Activated CD4-positive, alpha-beta T cell treated with anti-CD3 and anti-CD28 coated beads, Interleukin-2, amount 10 ng/mL, durations not matched to agents 24 days and 14 days (primary cell): ENCODE measurements at places on chromosomes 7 and 10.

- no peak overlapping the region for H3K27ac ChIP-seq
- no peak for DNase-seq
- no peaks in the 10 kb centered on the region for H3K36me3 ChIP-seq
- H3K4me1 ChIP-seq: no peaks in the 10 kb centered on the region
Observed at GRCh38 chr7:118572604-118573003, 348.1 kb downstream of the ANKRD7 start.

DNA sequence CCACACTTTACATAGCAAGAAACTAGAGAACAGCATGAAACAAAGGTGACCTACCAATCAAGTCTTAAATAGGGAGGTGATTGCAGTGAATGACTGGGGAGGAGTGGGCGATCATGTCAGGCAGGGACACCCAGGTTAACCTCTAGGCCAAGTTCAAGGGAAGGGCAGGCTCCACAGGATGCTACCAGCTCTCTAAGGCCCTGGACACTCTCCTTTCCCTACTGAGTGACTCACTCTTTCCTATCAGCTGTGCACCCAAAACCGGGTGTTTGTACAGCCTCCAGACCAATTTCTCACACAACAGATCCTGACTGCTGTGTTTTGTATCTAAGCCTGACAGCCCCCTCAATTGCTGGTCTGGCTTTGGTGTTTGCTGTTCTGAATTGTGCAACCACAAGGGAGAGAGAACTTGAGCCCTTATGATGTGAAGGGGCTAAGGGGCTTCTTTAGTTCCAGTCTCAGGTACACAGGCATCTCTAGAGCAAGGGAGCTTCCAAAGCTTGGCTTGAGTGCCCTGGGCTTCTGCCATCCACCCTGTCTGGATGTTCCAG is 107.8 kb downstream of the TBXAS1 start:
- no peaks in the 10 kb centered on the region for H3K36me3 ChIP-seq
- peak; percentile 57 for DNase-seq
- H3K4me1 ChIP-seq: peaks cover 12% of the 10 kb centered on the region
- no peak overlapping the region for H3K27ac ChIP-seq

- H3K27ac ChIP-seq: no peak overlapping the region
- no peak overlapping the region for H3K4me3 ChIP-seq
- H3K27me3 ChIP-seq: no peaks in the 10 kb centered on the region
- peaks cover 8% of the 10 kb centered on the region for H3K4me1 ChIP-seq
- peaks cover 5% of the 10 kb centered on the region for H3K36me3 ChIP-seq
- no peak for DNase-seq
Observed at GRCh38 chr7:7687800-7688199, 30.6 kb downstream of the RPA3 start.

GRCh38 chr7:11935905-11936304 is 103.9 kb upstream of the THSD7A start:
- no peaks in the 10 kb centered on the region for H3K27me3 ChIP-seq
- no peak overlapping the region for H3K4me3 ChIP-seq
- no peaks in the 10 kb centered on the region for H3K36me3 ChIP-seq
- H3K4me1 ChIP-seq: no peaks in the 10 kb centered on the region

- H3K27me3 ChIP-seq: peaks cover 16% of the 10 kb centered on the region
- no peak overlapping the region for H3K27ac ChIP-seq
- no peak for DNase-seq
- no peaks in the 10 kb centered on the region for H3K4me1 ChIP-seq
- no peak overlapping the region for H3K4me3 ChIP-seq
- no peaks in the 10 kb centered on the region for H3K36me3 ChIP-seq
Observed at GRCh38 chr7:486216-486743, 33.4 kb downstream of the PDGFA start.

DNA sequence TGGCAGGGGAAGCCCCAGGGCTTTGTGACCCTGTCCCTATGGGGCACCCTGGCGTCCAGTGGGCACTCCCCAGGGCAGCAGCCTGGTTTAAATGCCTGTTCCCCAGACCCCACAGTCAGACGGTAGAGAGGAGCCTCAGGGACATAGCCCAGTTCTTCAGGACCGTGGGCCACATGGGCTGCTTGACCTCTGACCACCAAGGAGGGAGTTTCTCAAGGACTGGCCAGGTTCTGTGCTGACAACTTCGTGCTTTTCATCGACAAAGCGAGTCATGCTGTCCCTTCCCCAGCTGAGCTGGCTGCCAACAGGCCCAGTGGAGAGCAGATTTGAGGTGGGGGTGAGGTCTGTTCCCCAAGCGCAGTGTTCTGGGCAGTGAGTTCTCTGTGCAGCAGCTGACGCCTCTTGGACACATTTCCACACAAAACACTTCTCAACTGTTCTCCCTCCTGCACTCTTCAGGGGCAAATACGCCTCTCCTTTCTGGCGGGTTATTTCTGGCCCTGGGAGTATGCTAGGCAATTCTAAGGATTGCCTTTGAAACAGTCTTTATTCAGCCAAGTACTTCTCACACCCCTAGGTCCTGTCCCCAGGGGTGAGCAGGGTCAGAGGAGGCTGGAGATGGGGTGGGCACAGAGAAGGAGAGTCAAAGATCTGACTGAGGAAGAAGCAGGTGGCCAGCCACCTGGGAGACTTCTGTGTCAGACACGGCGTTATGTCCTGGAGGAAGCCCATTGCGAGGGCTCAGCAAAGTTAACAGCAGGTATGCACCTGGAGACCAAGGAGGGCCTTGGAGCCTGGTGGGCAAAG is 57.3 kb upstream of the CAMK2B start:
- peaks cover 2% of the 10 kb centered on the region for H3K4me1 ChIP-seq
- H3K27ac ChIP-seq: peak overlapping the region; percentile 34
- H3K4me3 ChIP-seq: no peak overlapping the region
- DNase-seq: no peak
- peaks cover 22% of the 10 kb centered on the region for H3K36me3 ChIP-seq

GRCh38 chr10:3239066-3239919 is 66.7 kb upstream of the PITRM1 start:
- H3K27ac ChIP-seq: no peak overlapping the region
- peak; percentile 92 for DNase-seq
- H3K4me1 ChIP-seq: peaks cover 3% of the 10 kb centered on the region
- no peak overlapping the region for H3K4me3 ChIP-seq
- H3K36me3 ChIP-seq: no peaks in the 10 kb centered on the region

DNA sequence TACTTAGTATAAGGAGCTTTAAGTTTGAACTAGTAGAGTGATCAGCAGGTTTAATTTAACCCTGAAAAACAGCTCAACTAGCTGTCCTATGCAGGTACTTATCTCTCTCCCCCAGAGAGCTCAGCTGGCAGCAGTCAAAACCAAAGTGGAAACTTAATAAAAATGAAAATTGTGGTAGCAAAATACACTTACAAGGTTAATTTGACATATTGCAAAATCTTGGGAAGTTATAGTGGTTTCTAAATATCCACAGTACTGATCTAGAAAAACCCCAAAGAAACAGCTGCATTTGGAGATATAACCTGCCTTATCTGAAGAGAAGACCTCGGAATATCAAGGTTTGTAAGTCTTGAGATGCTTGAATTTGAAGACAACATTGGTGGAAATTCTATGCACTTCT is 269.2 kb downstream of the RNLS start:
- DNase-seq: no peak
- peaks cover under 1% of the 10 kb centered on the region for H3K36me3 ChIP-seq
- no peak overlapping the region for H3K27ac ChIP-seq
- H3K27me3 ChIP-seq: peaks cover 6% of the 10 kb centered on the region

DNA sequence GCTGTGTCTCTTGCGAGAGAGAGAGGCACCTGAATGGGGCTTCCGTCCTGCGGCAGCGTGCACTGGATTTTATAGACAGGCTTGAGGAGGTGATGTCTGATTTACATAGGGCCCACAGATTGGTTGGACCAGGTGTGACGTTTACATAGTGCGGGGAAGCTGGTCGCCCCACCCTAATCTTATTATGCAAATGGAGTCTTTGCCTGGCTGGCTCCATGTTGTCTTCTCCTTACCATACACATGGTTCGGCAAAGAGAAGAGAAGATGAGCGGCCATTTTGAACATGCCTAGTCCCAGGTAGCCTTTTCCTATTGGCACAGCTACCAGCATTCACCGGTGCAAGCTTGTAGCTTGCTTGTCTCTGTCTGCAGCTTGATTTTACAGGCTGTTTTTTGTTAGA is 238.5 kb upstream of the GALNT17 start:
- no peak for DNase-seq
- H3K4me1 ChIP-seq: no peaks in the 10 kb centered on the region
- H3K27me3 ChIP-seq: no peaks in the 10 kb centered on the region
- H3K36me3 ChIP-seq: no peaks in the 10 kb centered on the region
- no peak overlapping the region for H3K27ac ChIP-seq
- no peak overlapping the region for H3K4me3 ChIP-seq

GRCh38 chr10:3757638-3758490 is 27.1 kb downstream of the KLF6 start:
- peak overlapping the region; percentile 100 for H3K27ac ChIP-seq
- H3K36me3 ChIP-seq: peaks cover 10% of the 10 kb centered on the region
- no peaks in the 10 kb centered on the region for H3K27me3 ChIP-seq
- H3K4me1 ChIP-seq: peaks cover 71% of the 10 kb centered on the region

GRCh38 chr10:74025380-74025978 is 27.6 kb downstream of the VCL start:
- no peaks in the 10 kb centered on the region for H3K27me3 ChIP-seq
- no peak for DNase-seq
- H3K36me3 ChIP-seq: peaks cover 10% of the 10 kb centered on the region
- no peak overlapping the region for H3K27ac ChIP-seq
- H3K4me3 ChIP-seq: no peak overlapping the region

GRCh38 chr10:117374506-117375359 is 507 bp downstream of the PDZD8 start:
- peaks cover 17% of the 10 kb centered on the region for H3K4me1 ChIP-seq
- H3K27ac ChIP-seq: peak overlapping the region; percentile 87
- peak overlapping the region; percentile 94 for H3K4me3 ChIP-seq
- DNase-seq: peak; percentile 82
- peaks cover 29% of the 10 kb centered on the region for H3K27me3 ChIP-seq

GRCh38 chr7:46685051-46685450 is 764.0 kb upstream of the IGFBP3 start:
- H3K4me3 ChIP-seq: no peak overlapping the region
- no peaks in the 10 kb centered on the region for H3K27me3 ChIP-seq
- DNase-seq: no peak
- no peak overlapping the region for H3K27ac ChIP-seq

DNA sequence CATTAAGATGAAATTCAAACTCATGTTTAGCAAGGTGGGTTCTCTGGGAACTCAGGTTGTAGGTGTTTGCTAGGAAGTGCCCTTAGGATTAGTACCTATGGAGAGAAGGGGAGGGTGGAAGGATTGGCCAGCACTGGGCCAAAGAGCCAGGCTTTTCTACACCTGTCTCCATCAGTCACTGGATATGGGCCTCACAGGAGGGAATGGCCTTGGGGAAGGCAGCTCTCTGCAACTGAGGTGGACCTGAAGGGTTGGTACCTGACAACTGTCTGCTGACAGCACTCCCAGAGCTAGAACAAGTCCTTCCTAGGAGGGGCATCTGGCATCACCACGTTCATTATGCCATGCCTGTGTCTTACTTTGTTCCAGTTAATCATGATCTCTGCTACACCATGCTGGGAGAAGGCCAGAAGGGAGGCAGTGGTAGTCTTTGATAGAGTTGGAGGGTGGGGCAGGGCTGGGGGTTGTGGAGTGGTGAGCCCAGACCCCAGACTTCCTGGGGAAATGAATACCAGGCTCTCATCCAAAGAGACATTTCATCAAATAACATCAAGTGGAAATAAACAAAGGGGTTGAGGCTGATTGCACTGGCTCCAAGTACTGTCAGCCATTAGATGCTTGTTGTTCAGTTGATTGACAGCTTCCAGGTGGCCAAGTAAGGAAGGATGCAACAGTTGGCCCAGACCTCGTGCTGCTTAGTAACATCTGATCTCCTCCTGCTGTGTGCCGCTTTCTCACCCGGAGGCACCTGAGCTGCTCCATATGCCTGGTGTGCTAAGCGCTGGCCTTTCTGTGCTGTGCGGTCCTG is 70.6 kb upstream of the PIK3CG start:
- no peak overlapping the region for H3K4me3 ChIP-seq
- peaks cover 10% of the 10 kb centered on the region for H3K27me3 ChIP-seq
- H3K27ac ChIP-seq: no peak overlapping the region
- DNase-seq: no peak

GRCh38 chr7:1995426-1995825 is 237.3 kb downstream of the MAD1L1 start:
- H3K4me3 ChIP-seq: no peak overlapping the region
- no peak overlapping the region for H3K27ac ChIP-seq
- H3K27me3 ChIP-seq: no peaks in the 10 kb centered on the region

DNA sequence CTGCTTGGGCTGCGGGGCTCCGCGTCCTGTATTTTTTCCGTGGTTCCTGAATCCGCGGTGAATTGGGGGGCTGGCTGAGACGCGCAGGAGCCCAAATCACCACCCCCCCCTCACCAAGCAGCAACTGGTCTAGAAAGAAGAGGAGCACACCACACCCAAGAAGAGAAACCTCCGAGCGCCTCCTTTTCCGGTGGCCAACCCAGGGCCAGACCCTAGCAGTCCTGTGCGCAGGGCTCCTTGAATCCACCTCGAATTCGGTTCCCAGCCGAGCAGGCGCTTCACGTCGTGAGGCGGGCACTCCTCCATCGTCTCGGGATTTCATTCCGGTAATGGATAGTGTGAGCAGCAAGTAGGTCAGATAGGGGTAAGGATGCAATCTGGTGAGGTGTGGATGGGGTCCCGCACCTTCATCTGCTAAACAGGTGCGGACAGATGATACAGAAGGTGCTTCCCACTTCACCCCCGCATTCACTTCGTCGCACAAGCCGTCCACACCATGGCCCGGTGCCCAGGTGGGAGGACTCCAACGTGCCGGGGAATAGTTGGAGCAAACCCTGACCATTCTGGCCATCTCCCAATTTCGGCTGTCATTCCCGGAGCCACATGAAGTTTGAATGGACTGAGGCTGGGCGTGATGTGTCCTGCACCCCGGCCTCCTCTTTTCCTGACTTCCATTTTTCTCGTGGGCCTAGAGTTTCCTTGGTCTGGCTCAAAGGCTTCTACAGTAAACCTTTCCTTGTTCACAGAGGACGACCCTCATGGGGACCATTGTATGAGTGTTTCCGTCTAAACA is 19.8 kb upstream of the ZNF273 start:
- peaks cover 4% of the 10 kb centered on the region for H3K4me1 ChIP-seq
- no peak for DNase-seq
- H3K27me3 ChIP-seq: peaks cover 25% of the 10 kb centered on the region
- no peaks in the 10 kb centered on the region for H3K36me3 ChIP-seq
- no peak overlapping the region for H3K27ac ChIP-seq

GRCh38 chr10:132436861-132437410 is 39.9 kb downstream of the PWWP2B start:
- H3K27me3 ChIP-seq: no peaks in the 10 kb centered on the region
- no peak overlapping the region for H3K4me3 ChIP-seq
- no peak overlapping the region for H3K27ac ChIP-seq
- no peaks in the 10 kb centered on the region for H3K36me3 ChIP-seq

- no peak overlapping the region for H3K27ac ChIP-seq
- no peaks in the 10 kb centered on the region for H3K27me3 ChIP-seq
- H3K4me3 ChIP-seq: no peak overlapping the region
- no peaks in the 10 kb centered on the region for H3K36me3 ChIP-seq
- H3K4me1 ChIP-seq: no peaks in the 10 kb centered on the region
- DNase-seq: no peak
Observed at GRCh38 chr7:159094023-159094740, 50.5 kb downstream of the VIPR2 start.

DNA sequence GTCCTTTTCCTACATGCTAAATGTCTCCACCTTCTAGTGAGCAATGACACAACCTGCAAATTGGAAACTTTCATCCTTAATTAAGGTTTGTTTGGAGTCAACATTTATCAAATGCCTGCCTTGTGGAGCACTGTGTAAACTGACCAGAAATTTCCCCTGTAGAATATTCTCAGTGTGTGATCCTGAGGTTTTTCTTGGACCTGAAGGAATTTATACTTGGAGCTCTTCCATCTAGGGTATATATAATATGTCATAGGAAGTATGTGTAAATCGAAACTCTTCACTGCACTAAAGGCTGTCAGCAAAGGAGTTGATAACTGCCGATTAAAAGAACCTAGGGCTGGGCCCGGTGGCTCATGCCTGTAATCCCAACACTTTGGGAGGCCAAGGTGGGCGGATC is 152.4 kb downstream of the NSUN6 start:
- H3K27ac ChIP-seq: no peak overlapping the region
- H3K36me3 ChIP-seq: no peaks in the 10 kb centered on the region
- no peaks in the 10 kb centered on the region for H3K27me3 ChIP-seq
- H3K4me1 ChIP-seq: peaks cover 7% of the 10 kb centered on the region
- H3K4me3 ChIP-seq: no peak overlapping the region
